Cortex of kidney (tissue), 1 donor: ENCODE measurements at places on chromosomes 7 and 10.

GRCh38 chr7:68246189-68246633 is 1249.6 kb downstream of the TYW1 start:
- DNase-seq: no peak

GRCh38 chr10:132676193-132676891 is 109.6 kb downstream of the NKX6-2 start:
- no peak for DNase-seq

GRCh38 chr10:66239062-66239461 is 686.8 kb upstream of the LRRTM3 start:
- no peak for DNase-seq

DNA sequence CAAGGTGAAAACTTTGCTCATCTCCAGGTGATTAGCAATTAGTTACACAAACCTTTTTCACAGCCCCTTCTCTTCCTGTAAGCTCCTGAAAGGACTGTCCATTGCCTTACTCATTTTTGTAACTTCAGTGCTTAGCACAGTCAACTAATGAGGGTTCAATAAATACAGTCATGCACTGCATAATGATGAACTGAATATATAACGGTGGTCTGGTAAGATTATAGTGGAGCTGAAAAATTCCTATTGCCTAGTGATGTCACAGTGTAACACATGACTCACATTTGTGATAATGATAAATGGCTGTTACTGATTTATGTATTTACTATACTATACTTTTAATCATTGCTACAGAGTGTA is 12.9 kb upstream of the FAM133B start:
- DNase-seq: no peak

GRCh38 chr7:107089627-107090026 is 45.1 kb downstream of the PRKAR2B start:
- DNase-seq: no peak

GRCh38 chr7:80879849-80880248 is 39.0 kb downstream of the SEMA3C start:
- DNase-seq: no peak

- DNase-seq: no peak
Measured at GRCh38 chr7:147903536-147904218, 686.9 kb upstream of the C7orf33 start.

- DNase-seq: no peak
Measured at GRCh38 chr7:685540-685939, 41.0 kb upstream of the DNAAF5 start.

- no peak for DNase-seq
Measured at GRCh38 chr10:5500162-5500670, 846 bp upstream of the CALML5 start.

GRCh38 chr10:70834021-70834420 is 18.3 kb downstream of the SGPL1 start:
- no peak for DNase-seq
